Left renal pelvis (tissue), 4 donors: ENCODE measurements at places on chromosomes 4 and X. TPM values are rescaled to one million over a fixed set of nuclear protein-coding genes. Genes with fewer than 3 reads are reported as not detected.

TMEM129 gene
- polyA plus RNA-seq, result 52.6 TPM

GPRASP3 gene
- 18.1 TPM for polyA plus RNA-seq

ZXDA gene
- 5.4 TPM for polyA plus RNA-seq

HGFAC gene
- 3.2 TPM for polyA plus RNA-seq

SLC26A1 gene
- polyA plus RNA-seq, result 9.3 TPM

DNA sequence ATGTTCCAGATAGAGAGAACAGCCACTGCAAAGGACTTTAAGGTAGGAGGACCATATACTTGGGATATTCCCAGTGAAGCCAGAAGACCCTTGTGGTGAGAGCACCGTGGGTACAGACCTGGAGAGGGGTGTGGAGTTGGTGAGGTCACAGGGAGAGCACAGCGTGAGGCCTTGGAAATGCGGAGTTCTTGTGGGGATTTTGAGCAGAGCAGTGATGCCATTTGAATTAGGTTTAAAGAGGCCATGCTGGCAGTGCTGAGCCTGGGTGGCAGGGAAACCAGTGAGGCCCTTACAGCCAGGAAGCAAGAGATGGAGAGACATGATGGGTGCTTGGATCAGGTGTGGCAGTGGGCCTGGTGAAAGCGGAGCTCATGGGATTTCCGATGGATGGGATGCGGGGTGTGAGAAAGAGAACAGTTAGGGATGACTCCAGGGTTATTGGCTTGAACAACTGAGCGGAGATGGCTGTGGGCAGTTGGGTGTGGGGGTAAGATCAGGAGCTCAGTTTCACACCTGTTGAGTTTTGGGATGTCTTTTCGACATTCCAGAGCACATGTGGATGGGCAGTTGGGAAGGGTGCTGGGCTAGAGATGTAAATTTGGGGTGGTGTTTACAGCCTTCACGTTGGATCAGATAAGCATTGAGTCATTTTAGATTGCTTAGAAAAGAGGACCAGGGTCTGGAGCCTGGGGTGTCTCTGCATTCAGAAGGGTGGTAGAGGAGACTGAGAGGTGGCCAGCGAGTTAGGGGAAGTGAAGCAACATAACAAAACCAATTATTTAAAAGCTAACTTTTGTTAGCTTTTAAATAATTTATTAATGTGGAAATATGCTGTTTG is 68.9 kb downstream of the TMEM131L start:
- no peak for DNase-seq

DNA sequence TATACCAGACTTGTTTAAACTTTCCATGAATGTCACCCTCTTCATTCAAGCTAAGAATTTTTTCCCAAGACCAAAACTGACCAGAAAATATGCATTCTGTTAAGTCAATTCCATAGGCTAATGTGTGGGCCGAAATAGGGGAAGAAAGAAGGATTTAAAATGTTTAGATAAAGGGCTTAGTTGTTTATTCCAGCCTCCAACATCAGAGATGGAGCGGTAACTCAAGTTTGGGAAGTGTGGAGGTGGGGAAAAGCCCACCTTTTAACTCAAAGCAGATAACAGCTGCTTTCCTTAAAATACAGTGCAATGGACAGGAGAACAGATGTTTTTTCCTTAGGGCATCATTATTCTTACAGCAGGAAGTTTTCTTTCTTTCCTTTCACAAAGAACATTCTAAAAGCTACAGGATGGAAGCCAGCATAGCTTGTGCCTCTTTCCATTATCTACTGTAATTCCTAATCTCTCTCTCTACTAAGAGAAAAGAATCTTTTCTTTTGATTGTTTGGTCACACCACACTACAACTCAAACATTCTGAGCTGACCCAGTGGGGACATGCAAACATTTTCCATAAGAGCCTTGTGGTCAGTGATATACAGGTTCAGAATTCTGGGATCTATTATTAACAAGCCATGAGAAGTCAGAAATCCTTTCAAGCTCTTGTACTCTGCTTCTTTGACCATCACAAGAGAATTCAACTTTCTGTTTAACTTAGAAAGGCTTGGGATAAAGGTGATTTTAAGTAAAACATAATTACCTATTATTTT is 101.6 kb downstream of the PDE5A start:
- DNase-seq, result no peak

DNA sequence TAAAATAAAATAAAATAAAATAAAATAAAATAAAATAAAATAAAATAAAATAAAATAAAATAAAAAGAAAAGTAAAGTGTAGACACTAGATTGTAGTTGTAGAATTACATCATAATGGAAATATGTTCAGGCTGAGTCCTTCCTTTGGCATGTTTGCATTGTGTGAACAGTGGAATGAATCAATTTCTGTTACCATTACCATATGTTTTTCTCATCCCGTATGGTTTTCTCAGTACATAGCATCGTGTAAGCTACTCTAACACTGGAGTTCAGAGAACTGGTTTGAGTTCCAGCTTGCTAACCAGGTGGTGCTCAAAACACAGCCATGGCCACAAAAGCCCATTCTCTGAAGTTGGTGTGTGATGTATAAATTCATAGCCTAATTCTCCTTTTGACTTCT is 45.9 kb downstream of the USP11 start:
- no peak for DNase-seq

DNA sequence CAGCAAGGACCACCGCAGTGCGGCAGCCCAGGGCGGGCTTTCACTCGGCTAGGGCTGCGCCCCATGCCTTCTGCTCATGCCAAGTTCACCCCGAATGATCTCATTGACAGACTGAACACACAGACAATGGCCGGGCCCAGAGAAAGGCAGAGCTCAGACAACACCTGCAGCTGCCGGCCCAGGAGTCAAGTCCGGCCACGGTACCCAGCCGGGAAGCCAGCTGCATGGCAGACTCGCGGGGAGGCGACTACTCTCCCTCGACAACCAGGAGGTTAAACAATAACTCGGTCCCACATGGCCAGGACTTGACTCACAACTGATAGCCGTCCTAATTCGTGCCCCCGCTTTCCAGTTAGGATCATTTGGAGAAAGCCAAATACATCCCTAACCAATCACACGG is 50.4 kb downstream of the ABLIM2 start:
- no peak for DNase-seq

DNA sequence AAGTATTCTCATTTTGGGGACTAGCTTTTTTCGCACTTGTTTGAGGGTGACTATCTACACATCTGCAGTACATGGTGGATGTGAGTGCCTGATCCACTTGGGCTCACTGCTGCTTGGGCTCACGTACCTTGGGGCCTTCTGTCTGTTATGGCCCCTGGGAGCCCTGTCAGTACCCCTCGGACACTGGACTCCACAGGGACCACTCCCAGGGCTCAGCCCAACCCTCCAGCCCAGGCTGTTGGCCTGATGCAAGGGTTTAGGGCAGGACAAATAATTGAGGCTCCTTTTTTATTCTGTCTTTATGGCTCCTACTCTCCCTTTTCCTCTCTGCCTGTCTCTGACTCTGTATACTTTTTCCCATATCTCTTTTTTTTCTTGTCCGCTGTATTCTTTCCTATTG is 32.7 kb upstream of the MSN start:
- DNase-seq, result no peak

DNA sequence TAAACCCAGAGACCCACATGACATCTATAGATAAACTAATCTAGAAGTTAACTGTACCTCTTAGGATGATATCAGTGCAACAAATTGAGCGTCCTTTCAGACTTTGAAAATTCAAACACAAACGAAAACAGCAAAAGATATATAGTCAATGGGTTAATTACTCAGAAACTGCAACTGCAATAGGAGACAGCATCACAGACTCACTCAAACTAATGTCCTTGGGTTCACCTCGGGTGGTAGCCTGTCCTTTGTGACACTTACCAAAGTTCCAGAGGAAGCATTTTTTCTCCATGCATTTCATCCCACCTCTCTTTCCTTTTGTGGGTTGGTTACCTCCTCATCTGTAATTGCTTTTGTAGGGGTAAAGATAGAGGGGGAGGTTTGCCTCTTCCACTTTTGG is 9.7 kb downstream of the GC start:
- DNase-seq, result no peak
